T-helper 1 cell treated with Interleukin-12 subunit alpha and Interleukin-12 subunit beta and Interleukin-4 antibody, amounts not matched to agents 30 ng/mL and 1 ng/mL, for 36 hours (primary cell): ENCODE measurements at places on chromosomes 13 and 19. TPM values are rescaled to one million over a fixed set of nuclear protein-coding genes. Genes with fewer than 3 reads are reported as not detected.

SLC6A16 gene
- total RNA-seq: 5.6 and 5.8 TPM in 2 replicates

CYP4F8 gene
- not detected in 2 replicates for total RNA-seq

KMT2B gene
- 64.0 and 72.8 TPM in 2 replicates for total RNA-seq

NOTCH3 gene
- total RNA-seq: not detected in 2 replicates

SIGLEC8 gene
- not detected in 2 replicates for total RNA-seq

ICAM5 gene
- total RNA-seq: 0.10 and 0.37 TPM in 2 replicates

RXFP2 gene
- not detected in 2 replicates for total RNA-seq

CGB5 gene
- total RNA-seq: not detected in 2 replicates
